Adipose tissue (tissue), 3 donors: ENCODE measurements at places on chromosomes 1 and 21. TPM values are rescaled to one million over a fixed set of nuclear protein-coding genes. Genes with fewer than 3 reads are reported as not detected.

The HRNR gene
- 0.01 TPM for polyA plus RNA-seq

The RXRG gene
- polyA plus RNA-seq: 3.5 TPM

The IL22RA1 gene
- polyA plus RNA-seq: 0.34 TPM

The FBXO2 gene
- 2.7 TPM for polyA plus RNA-seq

The OR6K3 gene
- not detected for polyA plus RNA-seq

The IL10 gene
- 7.0 TPM for polyA plus RNA-seq

The CRYAA gene
- polyA plus RNA-seq: not detected

The PKN2 gene
- polyA plus RNA-seq: 14.0 TPM

The DMBX1 gene
- polyA plus RNA-seq: 0.16 TPM

The CD1D gene
- polyA plus RNA-seq: not detected

The KRTAP6-3 gene
- polyA plus RNA-seq: not detected

The TTC39A gene
- polyA plus RNA-seq: 1.9 TPM

The KCTD3 gene
- polyA plus RNA-seq: 40.7 TPM

The VWA1 gene
- 53.1 TPM for polyA plus RNA-seq

The VCAM1 gene
- polyA plus RNA-seq: 4.2 TPM

The DSTYK gene
- 5.2 TPM for polyA plus RNA-seq

The ANKRD34A gene
- 0.21 TPM for polyA plus RNA-seq

The PDC gene
- not detected for polyA plus RNA-seq
